ENCODE measurements at places on chromosomes 12 and 14. TPM values are rescaled to one million over a fixed set of nuclear protein-coding genes. Genes with fewer than 3 reads are reported as not detected.

- H3K27me3 ChIP-seq = no peaks in the 10 kb centered on the region
- no peak overlapping the region for H3K27ac ChIP-seq
- no peaks in the 10 kb centered on the region for H3K36me3 ChIP-seq
- DNase-seq = no peak
- no peak overlapping the region for H3K4me3 ChIP-seq
Observed at GRCh38 chr14:71525663-71526221, 406.5 kb upstream of the RGS6 start.

GRCh38 chr12:30969606-30970395, 43.3 kb downstream of the TSPAN11 start:
- peaks cover 44% of the 10 kb centered on the region for H3K27me3 ChIP-seq
- no peaks in the 10 kb centered on the region for H3K36me3 ChIP-seq
- no peak for DNase-seq
- H3K4me3 ChIP-seq = no peak overlapping the region
- no peaks in the 10 kb centered on the region for H3K4me1 ChIP-seq

DNA sequence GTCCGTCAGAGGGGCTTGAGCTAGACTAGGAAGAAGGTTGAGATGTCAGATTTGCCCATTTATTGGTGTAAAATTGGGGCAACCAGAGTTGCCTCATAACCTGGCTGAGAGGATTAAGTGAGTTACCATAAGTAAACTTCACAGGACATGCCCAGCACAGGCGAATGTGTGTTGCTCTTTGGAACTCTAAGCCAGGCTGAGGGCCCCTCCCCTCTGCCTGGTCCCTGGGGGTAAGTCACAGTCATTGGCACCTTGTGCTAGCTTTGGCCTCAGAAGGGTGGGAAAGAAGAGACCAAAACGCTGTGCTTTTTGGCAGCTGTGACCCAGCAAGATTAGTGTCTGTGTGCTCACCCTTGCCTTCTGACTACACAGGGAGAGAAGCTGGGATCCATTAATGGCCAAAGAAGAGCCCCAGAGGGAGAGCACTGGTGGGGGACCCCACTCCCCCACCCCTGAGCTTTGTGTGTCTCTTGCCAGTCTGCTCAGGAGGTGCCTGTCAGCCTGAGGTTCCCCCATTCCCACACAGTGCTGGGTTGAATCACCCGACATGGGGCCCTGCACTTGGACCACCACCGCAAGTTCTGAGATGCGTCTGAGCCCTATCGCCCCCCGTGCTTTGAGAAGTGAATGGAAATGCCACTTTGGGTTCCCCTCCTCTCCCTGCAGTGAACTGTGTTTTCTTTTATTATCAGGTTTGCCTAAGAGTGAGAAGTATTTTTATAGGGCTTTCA, 74.1 kb downstream of the CACNA1C start:
- DNase-seq = no peak
- H3K36me3 ChIP-seq = no peaks in the 10 kb centered on the region
- no peaks in the 10 kb centered on the region for H3K27me3 ChIP-seq
- H3K4me3 ChIP-seq = no peak overlapping the region

- no peaks in the 10 kb centered on the region for H3K36me3 ChIP-seq
- DNase-seq = no peak
- no peaks in the 10 kb centered on the region for H3K27me3 ChIP-seq
Observed at GRCh38 chr12:105072888-105073488, 11.3 kb downstream of the ALDH1L2 start.

GRCh38 chr14:64573109-64573508, 23.3 kb downstream of the PPP1R36 start:
- H3K27me3 ChIP-seq = no peaks in the 10 kb centered on the region
- H3K4me1 ChIP-seq = peaks cover 9% of the 10 kb centered on the region
- no peak for DNase-seq
- no peak overlapping the region for H3K4me3 ChIP-seq

DNA sequence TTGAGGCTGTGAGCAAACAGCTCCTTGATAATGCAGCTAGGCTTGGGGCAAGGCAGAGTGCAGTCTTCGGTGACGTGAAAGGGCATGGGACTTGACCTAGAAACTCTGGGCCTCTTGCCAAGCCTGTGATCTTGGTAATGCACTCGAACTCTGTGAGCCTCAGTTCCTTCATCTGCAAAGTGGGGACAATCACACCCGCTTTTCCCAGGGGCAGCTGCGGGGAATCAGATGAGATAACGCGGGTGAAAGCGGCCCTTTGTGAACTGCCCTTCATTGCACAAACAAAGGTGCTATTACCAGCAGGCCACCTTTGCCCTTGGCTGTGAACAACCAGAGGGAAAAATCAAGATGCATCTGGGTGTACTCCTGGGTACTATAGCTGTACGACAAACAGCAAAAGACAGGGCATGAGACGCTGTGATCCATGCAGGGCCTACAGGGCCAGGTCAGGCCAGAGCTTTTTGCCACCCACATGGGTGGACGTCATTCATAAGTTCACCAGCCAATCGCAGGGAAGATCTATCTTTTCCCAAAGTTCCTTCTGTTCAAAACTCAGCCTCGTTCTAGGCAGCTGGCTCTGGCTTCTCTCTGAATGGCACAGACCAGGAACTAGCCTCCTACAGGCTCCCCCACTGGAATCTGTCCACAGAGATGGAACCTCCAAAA, 3.2 kb downstream of the MSI1 start:
- no peak for DNase-seq
- H3K27ac ChIP-seq = no peak overlapping the region

DNA sequence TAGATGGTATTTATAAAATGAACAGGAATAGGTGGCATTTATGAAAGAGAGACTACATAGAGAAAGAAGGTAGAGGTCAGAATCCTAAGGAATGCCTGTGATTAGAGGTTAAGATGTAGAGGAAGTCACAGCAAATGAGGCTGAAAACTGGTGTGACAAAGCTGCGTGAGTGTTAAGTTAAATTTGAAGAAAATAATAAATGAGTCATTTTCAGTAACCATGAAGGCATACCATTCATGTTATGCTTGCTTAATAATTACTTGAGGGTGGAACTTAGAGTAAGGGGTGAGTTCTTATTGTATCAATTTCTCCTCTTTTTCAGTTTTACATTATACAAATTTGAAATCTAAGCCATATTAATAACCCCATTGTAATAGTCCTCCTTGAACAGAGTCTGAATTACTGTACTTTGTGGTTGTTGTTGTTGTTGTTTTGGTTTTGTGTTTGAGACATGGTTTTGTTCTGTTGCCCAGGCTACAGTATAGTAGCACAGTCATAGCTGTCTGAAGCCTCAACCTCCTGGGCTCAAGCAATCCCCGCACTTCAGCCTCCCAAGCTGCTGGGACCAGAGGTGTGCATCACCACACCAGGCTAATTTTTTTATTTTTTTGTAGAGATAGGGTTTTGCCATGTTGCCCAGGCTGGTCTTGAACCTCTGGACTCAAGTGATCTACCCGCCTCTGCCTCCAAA, 761.5 kb downstream of the GALC start:
- H3K36me3 ChIP-seq = no peaks in the 10 kb centered on the region
- DNase-seq = no peak
- H3K4me3 ChIP-seq = no peak overlapping the region
- H3K27me3 ChIP-seq = no peaks in the 10 kb centered on the region
- no peak overlapping the region for H3K27ac ChIP-seq
- no peaks in the 10 kb centered on the region for H3K4me1 ChIP-seq

FOXN4 gene
- 0.08 TPM for total RNA-seq

DNA sequence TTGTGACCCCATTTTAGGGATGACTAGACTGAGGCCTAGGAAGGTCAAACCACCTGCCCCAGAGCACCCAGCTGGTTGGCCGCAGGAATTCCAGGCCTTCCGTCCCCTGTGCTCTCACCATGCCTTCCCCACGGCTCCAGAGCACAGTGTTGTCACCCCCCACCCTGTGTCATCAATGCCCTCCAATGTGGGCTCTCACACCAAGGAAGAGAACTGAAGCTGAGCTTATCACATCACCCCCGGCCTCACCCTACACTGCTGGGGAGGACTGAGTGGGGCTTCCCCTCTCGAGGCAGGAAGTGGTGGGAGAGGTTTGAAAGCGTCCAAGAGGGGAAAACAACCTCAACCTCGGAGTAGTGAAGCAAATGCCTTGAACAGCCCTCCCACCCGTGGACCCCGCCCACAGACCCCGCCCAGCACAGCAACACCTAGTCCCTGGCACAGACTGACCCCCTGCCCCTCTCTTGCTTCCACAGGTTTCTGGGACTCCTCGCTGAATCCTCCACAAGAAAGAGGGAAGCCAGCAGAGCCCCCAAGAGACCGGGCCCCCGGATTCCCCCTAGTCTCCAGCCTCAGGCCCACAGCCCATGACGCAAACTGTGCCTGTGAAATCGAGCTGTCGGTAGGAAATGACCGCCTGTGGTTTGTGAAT, 97.2 kb downstream of the LGMN start:
- H3K27me3 ChIP-seq = no peaks in the 10 kb centered on the region
- H3K36me3 ChIP-seq = no peaks in the 10 kb centered on the region
- no peak for DNase-seq
- H3K4me1 ChIP-seq = no peaks in the 10 kb centered on the region
- H3K4me3 ChIP-seq = no peak overlapping the region

DNA sequence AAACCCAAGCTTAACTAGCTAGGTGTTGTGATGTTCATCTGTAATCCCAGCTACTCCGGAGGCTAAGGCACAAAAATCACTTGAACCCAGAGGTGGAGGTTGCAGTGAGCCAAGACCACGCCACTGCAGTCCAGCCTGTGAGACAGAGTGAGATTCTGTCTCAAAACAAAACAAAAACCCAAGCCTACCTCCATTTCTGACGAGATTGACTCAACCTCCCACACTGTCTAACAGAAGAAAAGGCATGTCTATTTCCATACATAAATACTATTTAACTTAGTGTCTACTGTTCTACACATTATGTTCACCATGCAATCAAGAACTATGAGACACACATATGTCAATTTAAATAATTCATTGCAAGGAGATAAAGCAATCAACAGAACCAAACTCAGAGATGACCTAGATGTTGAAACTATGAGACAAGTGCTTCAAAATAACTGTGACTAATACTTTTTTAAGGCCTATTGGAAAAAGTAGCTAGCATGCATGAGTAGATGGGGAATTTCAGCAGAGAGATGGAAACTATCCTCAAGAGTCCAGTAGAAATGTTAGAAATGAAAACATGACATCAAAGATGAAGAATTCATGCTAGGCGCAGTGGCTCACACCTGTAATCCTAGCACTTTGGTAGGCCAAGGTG, 75.9 kb upstream of the DHRS4 start:
- H3K27me3 ChIP-seq = no peaks in the 10 kb centered on the region
- DNase-seq = no peak
- H3K36me3 ChIP-seq = no peaks in the 10 kb centered on the region
- H3K27ac ChIP-seq = no peak overlapping the region
- no peak overlapping the region for H3K4me3 ChIP-seq
